ENCODE measurements at places on chromosomes 2 and 18. TPM values are rescaled to one million over a fixed set of nuclear protein-coding genes. Genes with fewer than 3 reads are reported as not detected.

The PROM2 gene
- total RNA-seq: 20.3 TPM

The VIT gene
- total RNA-seq: 0.78 TPM

The CXCR2 gene
- 0.31 TPM for total RNA-seq

The CNGA3 gene
- total RNA-seq: not detected

The CDH19 gene
- total RNA-seq: not detected

The HYCC2 gene
- total RNA-seq: 19.1 TPM

The FTCDNL1 gene
- 2.1 TPM for total RNA-seq

All from mesothelial cell of epicardium (in vitro differentiated cells).